ENCODE measurements at places on chromosomes 6 and 20.

- no peak for DNase-seq
These were observed 7.5 kb downstream of the FBXO5 start for GRCh38 chr6:152975204-152975915.

GRCh38 chr6:84773133-84773430, 8.7 kb upstream of the TBX18 start:
- no peak for DNase-seq

DNA sequence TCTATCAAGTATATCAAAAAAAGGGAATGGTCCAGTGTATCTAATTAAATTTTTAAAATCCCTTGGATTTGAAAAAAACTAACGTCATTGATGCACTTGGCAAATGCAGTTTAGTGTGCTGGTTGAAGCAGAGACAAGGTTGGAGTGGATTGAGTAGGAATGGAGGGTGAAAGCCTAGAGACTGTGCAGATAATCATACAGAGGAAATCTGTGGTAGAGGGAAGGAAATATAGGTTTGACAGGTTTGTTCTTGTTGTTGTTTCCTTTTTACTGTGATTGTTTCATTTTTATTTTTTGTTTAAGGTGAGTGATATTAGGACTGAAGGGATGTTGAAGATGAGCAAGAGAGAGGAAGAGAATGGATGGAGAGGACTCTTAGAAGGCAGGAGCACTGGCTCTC, 29.0 kb upstream of the L3MBTL3 start:
- no peak for DNase-seq

- no peak for DNase-seq
These were observed 34.2 kb downstream of the FOXC1 start for GRCh38 chr6:1643830-1644445.

DNA sequence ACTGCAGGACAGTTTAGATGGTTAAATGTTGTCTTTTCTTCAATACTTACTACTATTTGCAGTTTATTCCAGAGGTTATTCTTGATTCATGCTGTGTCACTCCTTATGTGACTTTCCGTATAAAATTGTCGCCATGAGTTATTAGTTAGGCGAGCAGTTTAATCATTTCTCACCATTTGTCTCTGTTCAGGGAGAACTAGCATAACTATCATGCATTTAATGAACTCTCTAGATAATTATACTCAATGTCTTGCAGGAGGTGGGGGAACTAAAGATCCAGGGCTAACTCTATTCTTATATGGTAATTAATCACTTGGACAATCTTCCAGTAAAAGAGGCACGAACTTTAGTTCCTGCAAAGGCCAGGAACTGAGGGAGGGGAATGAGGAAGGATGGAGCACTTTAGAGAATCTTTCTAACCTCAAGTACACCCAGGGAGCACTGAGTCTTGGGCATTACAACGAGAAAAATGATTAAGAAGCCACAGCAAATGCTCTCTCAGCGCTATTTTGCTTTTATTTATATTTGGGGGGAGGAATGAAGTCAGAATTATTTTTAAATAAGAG, 58.3 kb downstream of the IYD start:
- DNase-seq = no peak

DNA sequence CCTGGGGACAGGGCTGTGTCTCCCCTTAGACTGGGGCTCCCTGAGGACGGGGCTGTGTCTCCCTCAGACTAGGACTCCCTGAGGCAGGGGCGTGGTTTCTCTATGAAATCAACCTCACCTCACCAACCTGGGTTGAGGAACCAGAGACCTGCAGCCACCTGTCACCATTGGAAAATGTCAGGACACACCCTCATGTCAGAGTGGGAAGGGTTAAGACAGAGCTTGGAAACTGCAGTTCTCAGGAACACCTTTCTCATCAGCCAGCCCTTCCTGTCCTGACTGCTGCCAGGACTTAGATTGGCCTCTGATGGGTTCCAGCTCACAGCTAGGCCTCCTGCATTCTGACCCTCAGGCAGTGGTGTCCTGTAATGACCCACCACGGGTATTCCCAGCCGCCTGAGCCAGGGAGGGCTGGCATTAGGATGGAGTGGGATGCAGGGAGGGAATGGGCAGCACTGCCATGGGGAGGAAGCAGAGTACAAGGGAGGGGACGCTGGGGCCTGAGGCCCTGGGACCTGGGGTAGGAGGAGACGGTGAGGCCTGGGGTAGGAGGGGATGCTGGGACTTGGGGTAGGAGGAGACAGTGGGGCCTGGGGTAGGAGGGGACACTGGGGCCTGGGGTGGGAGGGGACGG, 76.3 kb downstream of the MRPL14 start:
- DNase-seq = no peak

DNA sequence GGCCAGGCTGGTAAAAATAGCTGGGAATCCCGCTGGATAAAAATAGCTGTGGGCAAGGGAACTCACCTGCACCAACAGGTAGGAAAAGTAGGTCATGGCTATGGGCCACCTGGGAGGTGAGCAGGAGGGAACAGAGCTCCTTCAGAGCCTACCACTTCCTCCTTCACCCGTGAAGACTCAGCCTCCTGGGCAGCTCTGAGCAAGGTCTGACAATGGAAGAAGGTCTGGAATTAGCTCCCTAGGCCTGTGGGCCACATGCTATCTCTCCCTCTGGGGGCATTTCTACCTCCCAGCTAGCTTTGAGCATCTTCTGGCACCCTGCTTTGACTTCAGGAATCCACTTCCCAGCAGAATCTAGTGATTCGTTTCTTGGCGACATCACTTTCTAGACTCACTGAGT, 153.9 kb downstream of the MRPL14 start:
- DNase-seq = no peak

DNA sequence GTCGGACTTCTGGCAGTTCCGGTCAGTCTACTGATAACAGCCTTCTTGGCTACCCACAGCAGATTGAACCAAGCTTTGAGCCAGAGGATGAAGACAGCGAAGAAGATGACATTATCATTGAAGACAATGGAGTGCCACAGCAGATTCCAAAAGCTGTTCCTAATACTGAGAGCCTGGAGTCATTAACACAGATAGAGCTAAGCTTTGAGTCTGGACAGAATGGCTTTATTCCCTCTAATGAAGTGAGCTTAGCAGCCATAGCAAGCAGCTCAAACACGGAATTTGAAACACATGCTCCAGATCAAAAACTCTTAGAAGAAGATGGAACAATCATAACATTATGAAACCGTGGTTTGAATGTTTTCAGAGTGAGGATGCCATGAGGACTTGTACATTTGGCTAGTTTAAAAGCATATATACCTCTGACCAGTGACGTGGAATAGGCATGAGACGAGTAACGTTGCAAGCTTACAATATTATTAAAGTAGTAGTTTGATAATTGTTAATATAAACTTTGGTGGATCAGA, 18.8 kb downstream of the PARD6B start:
- DNase-seq = no peak

DNA sequence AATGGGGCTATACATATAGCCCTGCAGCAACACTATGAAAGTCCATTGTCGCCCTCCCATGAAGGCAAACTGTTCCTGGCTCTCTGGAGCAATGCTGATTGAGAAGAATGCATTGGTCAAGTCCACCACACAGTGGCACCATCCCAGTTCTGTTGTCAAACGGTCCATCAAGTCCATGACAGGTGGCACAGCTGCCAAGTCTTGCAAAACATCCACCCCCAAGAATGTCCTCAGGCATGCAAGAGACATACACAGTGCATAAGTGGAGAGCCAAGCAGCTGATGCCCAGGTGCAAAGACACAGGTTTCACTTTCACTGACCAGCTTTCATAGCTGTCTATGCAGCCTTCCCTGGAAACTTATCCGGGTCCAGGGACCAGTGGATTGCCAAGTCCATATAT, 17.5 kb downstream of the ZNF391 start:
- DNase-seq = no peak

DNA sequence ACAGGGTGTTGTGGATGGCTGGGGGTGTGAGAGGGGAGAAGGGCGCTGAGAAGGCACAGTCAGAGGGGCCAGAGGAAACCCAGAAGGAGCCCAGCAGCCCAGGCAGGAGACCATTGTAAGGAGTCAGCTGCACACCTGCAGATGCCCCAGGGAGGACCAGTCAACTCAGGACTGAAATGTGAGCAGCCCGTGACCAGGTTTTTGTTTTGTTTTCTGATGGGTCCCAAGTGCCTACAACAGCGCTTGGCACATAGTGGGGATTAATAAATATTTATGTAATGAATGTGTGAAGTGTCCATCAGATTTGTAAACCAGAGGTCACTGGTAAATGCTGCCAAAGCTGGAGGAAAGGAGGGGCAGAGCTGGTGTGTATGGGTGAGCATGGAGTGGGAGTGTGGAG, 30.2 kb downstream of the TRAM2 start:
- no peak for DNase-seq

- DNase-seq = no peak
These were observed 57.5 kb downstream of the JARID2 start for GRCh38 chr6:15303162-15303919.

GRCh38 chr20:20887593-20888265, 175.3 kb upstream of the RALGAPA2 start:
- DNase-seq = no peak

GRCh38 chr20:57263801-57264792, 2.3 kb downstream of the BMP7 start:
- DNase-seq = no peak

DNA sequence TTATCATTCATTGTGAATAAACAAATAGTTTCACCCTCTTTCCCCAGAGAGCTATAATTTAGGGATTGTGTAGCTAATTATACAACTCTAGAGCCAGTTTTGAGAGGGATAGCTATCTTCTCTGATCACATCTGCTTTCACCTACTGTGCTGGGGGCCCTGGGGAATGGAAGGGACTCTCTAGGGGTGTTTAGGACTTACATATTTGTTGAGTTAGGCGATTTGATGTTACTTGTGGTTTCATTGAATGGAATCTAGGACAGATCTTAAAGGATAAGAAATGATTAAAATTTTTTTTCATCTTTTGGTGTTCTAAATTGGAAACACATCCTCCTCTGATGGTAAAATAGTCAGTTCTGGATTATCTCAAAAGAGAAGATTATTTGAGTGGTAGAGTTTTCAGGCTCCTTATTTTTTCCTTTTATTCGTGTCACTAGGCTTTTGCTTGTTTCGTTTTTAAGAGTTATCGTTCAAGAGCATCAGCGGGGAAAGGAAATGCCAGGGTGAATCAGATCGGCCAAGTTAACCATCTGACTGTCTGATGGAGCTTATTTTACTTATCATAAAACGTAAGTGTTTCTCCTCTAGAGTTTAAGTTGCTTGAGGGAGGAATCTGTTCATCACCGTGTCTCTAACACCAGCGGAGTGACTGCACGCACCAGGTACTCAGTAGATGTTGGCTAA, 236.7 kb downstream of the FARS2 start:
- no peak for DNase-seq

GRCh38 chr6:37205997-37206340, 36.0 kb downstream of the PIM1 start:
- no peak for DNase-seq

GRCh38 chr6:35512740-35513139, at the start of gene TULP1:
TULP1 (minus strand) TSS chr6:35512896; CDS start chr6:35512858, 38 bp downstream.
- DNase-seq = no peak

DNA sequence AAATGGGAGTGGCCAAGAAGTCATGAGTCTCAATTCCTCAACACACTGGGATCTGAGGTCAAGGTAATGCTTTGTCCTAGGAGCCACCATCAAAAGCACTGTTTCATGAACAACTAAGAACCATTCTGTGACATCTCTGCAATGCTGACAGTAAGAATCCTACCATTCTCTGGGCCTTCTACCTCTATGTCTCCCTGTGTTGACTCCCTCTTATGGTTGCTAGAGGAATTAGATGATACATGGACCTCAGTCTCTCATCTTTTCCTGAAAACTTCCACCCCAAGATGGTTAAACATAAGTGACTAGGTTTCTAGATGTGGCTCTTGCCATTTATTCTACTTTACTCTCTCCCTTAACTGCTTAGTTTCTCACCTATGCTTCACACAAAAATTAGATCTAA, 9.1 kb downstream of the MTRF1L start:
- DNase-seq = no peak

GRCh38 chr6:151213352-151213751, 26.4 kb upstream of the AKAP12 start:
- no peak for DNase-seq

DNA sequence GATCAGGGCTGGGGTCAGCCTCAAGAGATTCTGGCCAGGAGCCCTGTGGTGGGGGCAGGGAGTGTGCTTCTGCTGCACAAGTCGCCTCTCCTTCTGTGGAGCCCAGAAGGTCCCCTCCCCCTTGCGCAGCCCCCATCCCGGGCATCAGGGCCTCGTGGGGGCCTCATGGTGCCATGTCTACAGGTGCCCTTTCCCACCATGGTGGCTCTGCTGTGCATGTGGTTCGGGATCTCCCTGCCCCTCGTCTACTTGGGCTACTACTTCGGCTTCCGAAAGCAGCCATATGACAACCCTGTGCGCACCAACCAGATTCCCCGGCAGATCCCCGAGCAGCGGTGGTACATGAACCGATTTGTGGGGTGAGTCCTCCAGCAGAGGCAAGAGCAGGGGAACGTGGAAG, 48.1 kb downstream of the TM9SF4 start:
- DNase-seq = no peak

GRCh38 chr6:169533301-169534038, 168.4 kb downstream of the WDR27 start:
- no peak for DNase-seq

GRCh38 chr20:37361336-37361735, 15.4 kb downstream of the SRC start:
- no peak for DNase-seq

GRCh38 chr20:42181064-42181463, 562.9 kb upstream of the CHD6 start:
- DNase-seq = no peak

GRCh38 chr20:41142919-41143318, 5.6 kb downstream of the PLCG1 start:
- no peak for DNase-seq

GRCh38 chr6:30747902-30748769, 3.8 kb upstream of the IER3 start:
- no peak for DNase-seq

GRCh38 chr6:141029908-141030307, 1102.8 kb upstream of the GJE1 start:
- no peak for DNase-seq

GRCh38 chr6:90819483-90819882, 232.6 kb upstream of the MAP3K7 start:
- no peak for DNase-seq

DNA sequence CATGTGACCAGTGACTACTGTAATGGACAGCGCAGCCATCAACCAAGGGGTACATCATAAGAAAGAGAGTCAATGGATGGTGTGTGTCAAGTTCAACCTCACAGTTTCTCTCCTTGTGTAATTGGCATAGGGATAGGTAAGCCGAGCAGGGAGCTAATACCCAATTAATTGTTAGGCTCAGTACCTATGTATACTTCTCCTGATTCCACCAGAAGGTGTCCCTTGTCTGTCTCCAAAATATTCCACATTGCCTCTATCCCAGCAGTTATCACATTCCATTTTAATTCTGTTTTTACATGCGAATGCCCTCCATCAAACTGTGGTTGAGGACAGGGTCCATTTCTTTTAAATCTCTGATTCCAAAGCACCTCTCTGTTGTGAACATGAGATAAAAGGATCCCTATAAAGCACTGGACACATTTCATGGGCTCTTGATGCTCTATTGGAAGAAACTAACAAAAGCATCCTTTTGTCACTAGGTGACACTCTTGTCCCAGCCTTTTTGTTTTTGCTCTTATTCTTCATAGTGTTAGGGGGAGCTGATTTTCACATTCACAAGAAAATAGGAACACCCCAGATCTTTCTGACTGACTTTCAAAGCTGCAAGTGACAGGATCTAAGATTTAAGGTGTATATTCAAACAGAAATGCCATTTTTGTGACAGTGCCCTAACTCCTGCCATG, 38.9 kb downstream of the FBXO9 start:
- no peak for DNase-seq

- no peak for DNase-seq
These were observed 13.9 kb upstream of the CD93 start for GRCh38 chr20:23099791-23100719.
